ENCODE measurements at places on chromosomes 11 and 22.

- DNase-seq = no peak
Observed at GRCh38 chr11:126716456-126717083, 284.0 kb downstream of the KIRREL3 start.

GRCh38 chr11:103210543-103210942 lies 101.3 kb downstream of the DYNC2H1 start:
- DNase-seq = no peak

DNA sequence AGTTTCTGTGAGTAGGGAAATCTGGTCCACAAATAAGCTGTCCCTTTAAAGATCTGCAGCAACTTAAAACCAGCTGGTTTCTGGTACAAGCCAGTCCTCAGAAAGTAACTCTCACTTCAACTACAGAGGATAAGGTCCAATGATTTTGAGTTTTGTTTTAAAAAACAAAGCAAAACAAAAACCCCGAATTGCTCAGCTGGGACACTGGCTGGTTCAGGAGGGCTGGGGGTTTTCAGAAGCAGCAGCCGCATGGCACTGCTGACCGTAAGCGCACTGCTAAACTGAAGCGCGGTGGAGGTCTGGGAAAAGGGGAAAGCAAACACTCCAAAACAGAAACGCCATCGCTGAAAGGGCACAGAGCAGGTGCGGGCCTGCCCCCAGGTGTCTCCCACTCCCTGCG lies 59.7 kb downstream of the MICAL3 start:
- DNase-seq = no peak

- DNase-seq = no peak
Observed at GRCh38 chr11:133239575-133239974, 292.7 kb downstream of the OPCML start.

DNA sequence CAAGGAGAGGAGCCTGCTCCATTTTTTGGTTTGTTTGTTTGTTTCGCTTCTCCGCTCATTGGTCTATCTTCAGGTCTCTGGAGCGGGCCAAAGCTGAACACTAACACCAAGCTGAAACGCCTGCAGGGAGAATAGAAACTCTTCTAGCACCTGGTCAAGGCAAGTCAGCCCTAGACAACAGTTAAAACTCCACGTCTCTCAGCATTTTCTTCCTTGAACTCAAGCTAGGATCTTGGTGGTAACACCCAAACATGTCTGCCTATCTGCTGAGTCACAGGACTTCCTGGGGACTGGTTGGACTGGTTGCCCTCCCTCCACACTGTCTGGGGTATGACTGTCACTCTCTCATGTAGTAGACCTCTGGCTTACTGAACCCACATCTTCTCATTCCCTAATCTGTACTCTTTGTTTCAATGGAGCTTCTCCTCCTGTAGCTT lies 23.9 kb upstream of the RBFOX2 start:
- no peak for DNase-seq

DNA sequence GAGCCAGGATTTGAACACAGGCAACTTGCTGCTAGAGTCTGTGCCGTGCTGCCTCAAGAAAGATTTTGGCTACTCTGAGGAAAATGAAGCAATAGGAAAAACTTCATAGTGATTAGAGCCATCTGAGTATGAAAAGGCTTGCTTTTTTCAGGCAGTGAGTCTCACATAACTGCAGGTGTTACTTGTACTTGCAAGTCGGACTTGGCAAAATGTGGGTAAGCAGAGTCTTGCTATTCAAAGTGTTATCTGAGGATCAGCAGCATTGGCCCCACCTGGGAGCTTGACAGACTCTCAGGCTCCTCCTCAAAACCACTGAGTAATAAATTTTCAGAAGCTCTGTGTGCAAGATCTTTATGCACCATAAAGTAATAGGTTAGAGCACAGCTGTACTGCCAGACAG lies 18.1 kb downstream of the RNF141 start:
- no peak for DNase-seq

DNA sequence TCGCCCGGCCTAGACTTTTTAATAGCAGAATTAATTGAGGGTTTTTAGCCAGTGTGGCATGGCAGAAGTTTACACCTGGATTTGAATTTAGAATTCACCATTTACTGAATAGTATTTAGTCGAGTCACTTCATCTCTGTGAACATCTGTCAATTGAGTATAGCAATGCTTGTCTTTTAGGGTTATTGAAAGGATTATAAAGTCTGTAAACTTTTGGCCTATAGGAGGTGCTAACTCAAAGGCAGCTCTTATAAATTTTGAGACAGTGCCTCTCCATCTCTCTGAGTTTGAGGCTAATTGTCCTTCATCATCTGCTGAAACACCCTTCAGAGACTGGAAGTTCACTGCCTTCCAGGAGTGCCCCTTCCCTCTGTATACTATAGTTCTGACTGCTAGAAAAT lies 205.0 kb downstream of the NELL1 start:
- no peak for DNase-seq
